ENCODE measurements at places on chromosomes 2 and 18. TPM values are rescaled to one million over a fixed set of nuclear protein-coding genes. Genes with fewer than 3 reads are reported as not detected.

DNA sequence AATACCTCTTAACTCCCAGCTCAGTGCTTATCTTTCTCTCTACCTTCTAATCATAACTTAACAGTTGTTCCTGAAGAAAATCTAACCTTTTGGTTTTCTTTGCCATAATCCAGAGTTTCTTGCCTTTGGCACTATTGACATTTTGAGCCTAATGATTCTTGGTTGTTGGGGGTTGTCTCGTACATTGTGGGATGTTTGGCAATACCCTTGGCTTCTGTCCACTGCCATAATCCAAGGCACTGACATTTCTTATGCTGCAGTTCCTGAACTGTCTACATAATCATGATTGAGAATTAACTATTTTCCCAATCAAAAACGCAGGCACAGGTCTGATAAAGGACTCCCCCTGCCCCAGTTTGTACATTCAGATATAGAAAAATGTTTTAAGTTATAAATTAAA is 203.2 kb upstream of the MEX3C start:
- DNase-seq: no peak

Gene RASGRP3
- total RNA-seq: 4.2 TPM

DNA sequence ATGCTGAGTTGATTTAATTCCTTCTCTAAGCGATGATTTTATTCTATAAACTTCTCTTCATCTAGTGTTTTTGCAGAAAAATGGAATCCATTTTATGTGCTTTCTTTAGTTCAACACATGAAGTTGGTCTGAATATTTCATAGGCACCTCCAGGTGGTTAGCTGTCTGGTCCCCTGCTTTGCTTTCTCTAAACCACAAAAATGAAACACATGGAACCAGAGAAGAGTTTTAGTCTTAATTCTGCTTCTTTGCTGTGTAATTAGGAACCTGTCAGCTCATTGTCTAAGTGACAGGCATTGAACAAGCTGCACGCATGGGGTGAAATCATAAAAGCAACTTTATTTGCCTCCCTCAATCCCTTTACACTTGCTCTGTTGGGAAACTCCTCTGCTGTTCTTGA is 150.4 kb downstream of the PIK3C3 start:
- no peak for DNase-seq

DNA sequence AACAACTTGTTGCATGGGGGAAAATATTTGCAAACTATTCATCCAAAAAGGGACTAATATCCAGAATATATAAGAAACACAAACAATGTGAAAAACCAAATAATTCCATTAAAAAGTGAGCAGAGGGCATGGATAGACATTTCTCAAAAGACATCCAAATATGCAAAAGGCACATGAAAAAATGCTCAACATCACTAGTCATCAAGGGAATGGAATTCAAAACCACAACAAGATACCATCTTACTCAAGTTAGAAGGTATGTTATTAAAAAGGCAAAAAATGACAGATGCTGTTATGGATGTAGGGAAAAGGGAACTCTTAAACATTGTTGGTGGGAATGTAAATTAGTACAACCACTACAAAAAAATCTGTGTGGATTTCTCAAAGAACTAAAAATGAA is 396.5 kb downstream of the CCDC85A start:
- DNase-seq: no peak

Gene CHRND
- not detected for total RNA-seq

DNA sequence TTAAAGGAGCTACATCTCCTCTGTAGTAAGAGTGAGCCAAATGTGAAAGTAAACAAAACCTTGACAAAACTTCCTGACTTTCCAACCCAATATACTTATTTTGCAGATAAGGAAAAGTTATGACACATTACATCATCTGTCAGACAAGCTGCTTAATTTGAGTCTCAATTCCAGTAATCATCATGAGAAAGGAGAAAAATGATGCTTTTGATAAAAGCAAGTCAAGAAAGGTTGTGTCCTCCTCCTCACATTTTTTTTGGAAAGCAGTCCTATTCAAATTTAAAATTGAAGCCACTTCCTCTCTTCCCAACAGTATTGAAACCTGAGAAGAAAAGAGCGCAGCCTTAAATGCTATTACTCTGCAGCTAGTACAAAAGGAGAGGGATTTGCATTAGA is 519.6 kb downstream of the LRP1B start:
- DNase-seq: no peak

Gene RAB11FIP5
- 33.1 TPM for total RNA-seq

GRCh38 chr2:229073935-229074334 is 197.2 kb downstream of the PID1 start:
- no peak for DNase-seq

DNA sequence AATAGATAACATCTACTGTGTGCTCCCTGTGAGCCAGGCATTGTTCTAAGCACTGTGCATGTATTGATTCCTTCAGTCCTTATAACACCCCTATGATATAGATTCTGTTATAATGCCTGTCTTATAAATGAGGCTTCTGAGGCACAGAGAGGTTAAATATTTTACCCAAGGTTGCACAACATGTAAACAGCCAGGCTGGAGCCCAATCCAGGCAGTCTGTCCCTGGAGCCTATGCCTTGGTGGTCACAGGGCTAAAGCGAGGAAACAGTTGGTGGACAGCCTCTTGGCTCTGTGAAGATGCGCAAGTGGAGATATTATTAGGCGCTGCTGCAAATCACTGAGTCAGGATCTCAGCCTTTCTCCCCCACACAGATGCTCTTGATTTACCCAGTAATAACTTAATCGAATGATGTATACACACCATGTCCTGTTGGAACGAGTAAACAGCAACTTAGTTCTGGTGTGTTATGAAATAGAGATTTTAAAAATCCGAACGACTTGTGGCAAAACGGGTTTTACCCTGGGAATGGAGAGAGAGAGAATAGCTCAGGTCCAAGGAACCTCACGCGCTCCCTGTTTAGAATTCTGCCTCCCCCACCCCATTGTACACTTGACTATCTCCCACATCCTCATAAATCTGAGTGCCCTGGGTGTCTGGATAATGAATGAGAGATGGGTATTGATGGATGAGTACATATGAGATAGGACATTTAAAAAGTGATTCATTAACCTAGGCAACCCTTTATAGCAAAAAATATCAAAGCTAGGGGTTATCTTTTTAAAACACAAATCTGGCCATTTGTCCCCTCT is 231.9 kb downstream of the BCL2 start:
- no peak for DNase-seq

Gene G6PC2
- not detected for total RNA-seq

Gene SIX3
- total RNA-seq: not detected

DNA sequence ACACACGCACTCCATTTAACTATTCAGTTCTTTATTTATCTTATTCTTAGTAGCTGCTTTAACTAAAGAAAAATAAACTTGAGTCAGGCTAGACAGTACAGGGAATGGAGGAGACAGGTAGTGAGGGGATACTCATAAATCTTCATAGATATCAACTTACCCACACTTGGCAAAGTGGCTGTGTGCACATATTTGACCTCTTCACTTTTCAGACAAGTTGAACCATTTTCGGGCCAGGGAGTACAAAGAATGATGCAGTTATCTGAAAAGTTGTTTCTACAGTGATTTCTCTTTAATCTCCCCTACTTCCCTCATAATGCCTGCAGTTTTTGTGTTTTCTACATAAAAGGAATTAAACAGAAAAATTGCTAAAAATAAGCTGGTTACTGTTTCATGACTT is 307.5 kb downstream of the GULP1 start:
- no peak for DNase-seq

Gene MOB1A
- 68.5 TPM for total RNA-seq

GRCh38 chr18:23814991-23815614 is 125.8 kb downstream of the LAMA3 start:
- no peak for DNase-seq

DNA sequence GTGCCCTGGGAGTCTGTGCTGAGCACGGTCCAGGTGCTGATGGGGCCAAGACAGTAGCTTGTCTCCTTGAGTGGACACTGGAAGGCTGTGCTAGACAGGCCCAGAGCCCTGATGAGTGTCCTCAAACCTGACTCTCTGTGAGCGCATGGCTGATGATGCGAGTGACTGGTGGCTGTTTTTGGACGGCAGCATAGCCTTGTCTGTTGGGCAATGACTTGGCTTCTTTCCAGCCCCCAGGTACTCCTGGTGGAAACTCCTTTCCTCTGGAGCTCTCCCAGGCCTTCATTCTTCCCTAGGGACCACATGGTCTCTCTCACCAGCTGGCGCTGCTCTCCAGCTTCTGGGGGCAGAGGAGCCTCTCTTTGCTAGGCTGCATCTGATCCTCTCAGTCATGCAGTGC is 207.6 kb upstream of the SMIM21 start:
- no peak for DNase-seq

Data from vagina (tissue), 2 donors.